KBM-7 (cell line): ENCODE measurements at places on chromosomes 3 and 15.

GRCh38 chr15:60228101-60228500, 169.7 kb downstream of the ANXA2 start:
- DNase-seq, result no peak

DNA sequence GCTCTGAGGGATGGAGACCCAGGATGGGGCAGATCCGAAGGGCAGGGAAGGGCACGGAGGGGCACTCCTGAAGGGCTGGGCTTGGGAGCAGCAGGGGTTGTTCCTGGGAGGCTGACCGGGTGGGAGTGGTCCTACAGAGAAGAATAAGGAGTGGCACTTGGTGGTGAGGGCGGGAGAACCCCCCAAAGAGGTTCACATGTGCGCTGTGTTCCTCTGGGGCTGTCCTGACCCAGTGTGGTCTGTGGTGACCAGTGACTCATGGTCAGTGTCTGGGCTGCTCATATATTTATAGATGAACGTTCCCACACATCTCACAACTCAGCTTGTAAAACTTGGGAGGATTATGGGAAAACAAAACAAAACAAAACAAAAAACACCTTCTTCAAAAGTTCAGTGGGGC, 10.0 kb downstream of the TRPM1 start:
- no peak for DNase-seq

DNA sequence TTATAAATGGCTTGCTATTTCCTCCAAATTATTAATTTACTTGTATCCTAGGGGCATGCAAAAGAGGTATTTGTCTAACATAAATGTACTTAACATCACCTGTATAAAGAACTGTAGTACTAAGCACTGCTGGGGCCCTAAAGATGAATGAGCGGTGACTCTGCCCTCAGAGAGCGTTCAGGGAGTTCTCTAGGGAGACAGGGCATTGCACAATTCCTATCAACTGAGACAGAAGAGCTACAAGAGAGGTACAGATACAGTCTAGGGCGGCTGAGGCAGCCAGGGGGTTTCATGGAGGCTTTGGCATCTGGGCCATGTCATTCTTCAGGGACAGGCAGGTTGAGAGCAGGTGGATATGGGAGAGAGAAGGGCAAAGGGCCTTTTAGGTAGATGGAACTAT, 39.9 kb upstream of the PARL start:
- DNase-seq, result no peak

DNA sequence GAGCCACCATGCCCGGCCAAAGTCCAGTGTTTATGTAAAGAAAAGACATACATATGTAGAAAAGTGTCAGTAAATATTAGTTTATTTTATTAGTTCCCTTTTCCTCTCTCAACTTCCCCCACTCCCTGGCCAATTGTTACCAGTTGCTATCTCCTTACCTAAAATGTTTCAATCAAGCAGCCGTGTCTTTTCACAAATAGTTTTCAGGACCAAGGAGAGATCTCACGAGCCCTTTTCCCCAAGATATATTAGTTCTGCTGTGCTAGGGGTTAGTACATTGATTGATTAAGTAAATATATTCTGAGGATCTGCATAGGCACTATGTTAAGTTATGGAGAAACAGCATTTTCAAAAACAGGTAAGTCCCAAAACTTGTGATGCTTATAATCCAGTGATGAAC, 87.4 kb downstream of the ZIC4 start:
- DNase-seq, result no peak

GRCh38 chr3:57065588-57065987, 5.1 kb downstream of the SPATA12 start:
- no peak for DNase-seq

- no peak for DNase-seq
These were observed 63.1 kb upstream of the GOLGA6B start for GRCh38 chr15:72591361-72591760.

- peak; percentile 18 for DNase-seq
These were observed 2.6 kb downstream of the CYP19A1 start for GRCh38 chr15:51335538-51336410.

- no peak for DNase-seq
These were observed 1008.8 kb downstream of the ROBO2 start for GRCh38 chr3:78048698-78049097.

- DNase-seq, result peak; percentile 64
These were observed 74.4 kb downstream of the DLG1 start for GRCh38 chr3:197224034-197224444.
